Iris pigment epithelial cell (primary cell): ENCODE measurements at places on chromosomes 7 and 10.

DNA sequence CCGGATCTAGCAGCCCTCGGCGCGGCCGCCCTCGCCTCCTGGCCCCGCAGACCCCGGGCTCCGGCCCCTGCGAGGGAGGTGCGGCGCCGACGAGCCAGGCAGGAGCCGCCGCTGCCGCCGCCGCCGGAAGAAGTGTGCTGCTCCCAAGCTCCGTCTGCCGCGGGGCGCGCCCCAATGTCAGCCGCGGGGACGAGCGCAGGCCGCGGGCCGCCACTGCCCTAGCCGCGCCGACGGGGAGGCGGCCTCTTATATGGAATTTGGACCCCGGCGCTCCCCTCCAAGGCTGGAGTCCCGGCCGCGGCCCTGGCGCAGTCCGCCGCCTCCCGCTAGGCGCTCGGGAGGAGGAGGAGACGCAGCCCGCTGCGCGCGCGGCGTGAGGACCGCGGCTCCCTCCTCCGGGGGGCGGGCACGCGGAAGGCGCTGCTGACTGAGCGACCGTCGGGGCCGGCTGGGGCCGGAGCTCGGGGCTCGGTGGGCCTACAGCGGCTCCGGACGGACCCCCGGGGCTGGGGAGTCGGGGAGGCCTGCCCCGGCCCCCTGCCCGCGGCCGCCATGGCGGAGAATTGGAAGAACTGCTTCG is at the start of gene TRIM8:
TRIM8 (plus strand) TSS at position 414 of the 580 bp plus-strand sequence; CDS start at position 553, 139 bp downstream.
- DNase-seq, result peak; percentile 61

DNA sequence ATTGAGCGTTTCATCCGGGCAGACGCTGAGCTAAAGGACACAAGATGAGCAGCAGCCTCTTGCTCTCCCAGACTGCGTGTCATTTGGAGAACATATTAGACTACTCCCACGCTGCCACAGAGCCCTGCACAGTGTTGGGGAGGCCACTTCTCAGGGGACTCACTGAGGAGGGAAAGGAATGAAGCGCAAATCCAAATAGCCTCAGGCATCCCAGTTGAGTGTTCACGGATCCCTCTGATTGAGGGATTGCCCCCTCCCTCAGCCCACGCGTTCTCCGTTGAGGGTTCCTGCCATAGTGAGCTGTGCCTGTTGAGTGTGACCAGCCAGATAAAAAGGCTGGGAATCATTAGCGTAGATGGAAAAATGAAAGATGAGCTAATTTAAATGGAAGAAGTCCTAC is 563.4 kb downstream of the ACTR3B start:
- no peak for DNase-seq

GRCh38 chr10:130064783-130065182 is 45.8 kb downstream of the C10orf143 start:
- DNase-seq, result no peak

DNA sequence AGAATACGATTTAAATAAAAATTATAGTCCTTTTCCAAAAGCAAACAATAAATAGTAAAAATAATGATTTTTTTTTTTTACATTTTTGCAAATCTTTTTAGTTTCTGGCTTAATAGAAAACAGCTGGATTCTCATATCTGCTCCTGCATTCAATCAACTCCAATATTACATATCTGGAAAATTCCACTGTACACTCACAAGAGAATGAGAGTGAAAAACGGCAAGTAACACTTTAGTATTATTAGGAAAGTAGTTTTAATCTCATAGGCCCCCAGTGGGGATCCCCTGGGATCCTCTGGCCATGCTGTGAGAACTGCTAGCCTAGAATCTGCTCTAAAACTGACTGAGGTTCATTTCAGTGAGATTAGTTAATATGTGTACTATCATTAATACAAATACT is 128.6 kb upstream of the LRRN3 start:
- DNase-seq, result no peak

DNA sequence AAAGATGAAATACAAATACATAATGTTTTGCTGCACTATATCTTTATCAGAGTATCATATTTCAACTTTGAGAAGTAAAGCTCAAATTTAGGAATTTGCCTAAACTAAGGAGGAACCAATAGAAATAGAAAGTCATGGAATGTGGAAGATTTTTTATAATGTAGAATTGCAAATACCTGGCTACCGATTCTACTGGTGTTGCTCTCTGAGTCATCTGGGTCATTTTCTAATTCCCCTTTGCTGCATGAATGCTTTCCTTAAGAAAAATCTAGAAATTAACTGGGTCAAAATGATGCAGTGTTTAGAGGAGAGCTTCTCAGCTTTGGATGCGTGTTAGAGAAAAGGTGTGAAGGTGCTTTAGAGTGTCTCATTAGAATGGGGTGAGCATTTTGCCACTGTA is 568.9 kb upstream of the ANKRD30A start:
- DNase-seq, result no peak

GRCh38 chr10:58356756-58357155 is 21.9 kb downstream of the UBE2D1 start:
- no peak for DNase-seq

- DNase-seq, result no peak
These were observed 73.4 kb downstream of the VIPR2 start for GRCh38 chr7:159071260-159071659.
